Cardiac muscle cell (in vitro differentiated cells and primary cell): ENCODE measurements at places on chromosomes 6 and 20. TPM values are rescaled to one million over a fixed set of nuclear protein-coding genes. Genes with fewer than 3 reads are reported as not detected.
A peak's percentile ranks its signal among the peaks of the same experiment; 100 is the strongest.

The OPRL1 gene
- 5.3 and 9.6 TPM in 2 replicates for total RNA-seq

The RAB32 gene
- total RNA-seq = 6.8 and 9.8 TPM in 2 replicates

The C6orf52 gene
- total RNA-seq = 2.1 and 10.9 TPM in 2 replicates

GRCh38 chr6:146029573-146030184 is 817 bp downstream of the GRM1 start:
- H3K27me3 ChIP-seq = peaks cover 71% of the 10 kb centered on the region
- no peak overlapping the region for H3K27ac ChIP-seq
- H3K36me3 ChIP-seq = no peaks in the 10 kb centered on the region
- no peaks in the 10 kb centered on the region for H3K4me1 ChIP-seq
- no peak overlapping the region for H3K4me3 ChIP-seq
- DNase-seq = no peak

GRCh38 chr20:36599912-36600345 is 5.7 kb upstream of the RAB5IF start:
- no peak for DNase-seq
- no peak overlapping the region for H3K4me3 ChIP-seq
- peaks cover 19% of the 10 kb centered on the region for H3K4me1 ChIP-seq
- no peak overlapping the region for H3K27ac ChIP-seq
- no peaks in the 10 kb centered on the region for H3K36me3 ChIP-seq
- H3K27me3 ChIP-seq = no peaks in the 10 kb centered on the region

GRCh38 chr6:129592516-129593232 is 117.3 kb downstream of the ARHGAP18 start:
- no peak for DNase-seq
- H3K4me3 ChIP-seq = no peak overlapping the region
- H3K27me3 ChIP-seq = no peaks in the 10 kb centered on the region

- H3K27ac ChIP-seq = no peak overlapping the region
- peaks cover 2% of the 10 kb centered on the region for H3K27me3 ChIP-seq
- H3K36me3 ChIP-seq = no peaks in the 10 kb centered on the region
- no peak overlapping the region for H3K4me3 ChIP-seq
- H3K4me1 ChIP-seq = no peaks in the 10 kb centered on the region
Observed at GRCh38 chr20:22920898-22921297, 114.2 kb upstream of the SSTR4 start.

DNA sequence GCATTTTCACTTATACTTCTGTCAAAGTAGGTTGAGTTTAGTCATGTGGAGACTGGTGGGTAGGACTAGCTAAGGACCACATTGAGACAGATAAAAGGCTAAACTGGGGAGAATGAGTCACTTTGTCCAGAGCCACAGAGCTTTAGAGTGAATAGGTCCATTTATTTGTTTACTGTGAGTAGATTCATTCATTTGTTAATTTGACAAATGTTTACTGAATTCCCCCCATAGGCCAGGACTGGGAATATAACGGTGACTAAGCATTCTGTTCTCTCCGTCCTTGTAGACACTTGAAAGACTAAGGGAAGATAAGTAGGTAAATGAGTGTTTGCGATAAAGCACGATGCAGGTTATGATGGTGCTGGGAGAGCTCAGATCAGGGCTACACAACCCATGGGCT is 699.7 kb upstream of the ID4 start:
- H3K27ac ChIP-seq = no peak overlapping the region
- no peaks in the 10 kb centered on the region for H3K36me3 ChIP-seq
- H3K4me1 ChIP-seq = peaks cover 49% of the 10 kb centered on the region
- H3K27me3 ChIP-seq = no peaks in the 10 kb centered on the region
- no peak overlapping the region for H3K4me3 ChIP-seq

DNA sequence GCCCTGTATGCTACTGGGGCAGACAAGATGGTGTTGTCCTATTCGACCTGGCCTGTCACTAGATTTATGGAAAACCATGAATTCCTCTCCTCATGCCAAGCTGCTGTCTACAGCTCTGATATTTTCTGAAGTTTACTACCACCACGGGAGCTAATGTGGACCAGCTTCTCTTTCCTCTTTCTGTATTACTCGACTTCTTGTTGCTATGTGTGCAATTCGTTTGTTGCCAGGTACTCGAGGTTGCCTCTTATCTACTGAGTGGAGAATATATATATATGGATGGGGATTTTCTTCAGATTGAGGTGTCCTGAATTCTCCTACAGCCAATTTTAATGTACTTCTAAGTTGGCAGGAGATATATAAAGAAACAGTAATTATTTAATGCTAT is 34.7 kb downstream of the MAN1A1 start:
- H3K4me1 ChIP-seq = peaks cover 49% of the 10 kb centered on the region
- H3K27me3 ChIP-seq = no peaks in the 10 kb centered on the region
- H3K4me3 ChIP-seq = no peak overlapping the region
- H3K27ac ChIP-seq = peak overlapping the region; percentile 90
